ENCODE measurements at places on chromosomes 3 and 15.

GRCh38 chr3:158452334-158452733, 118.7 kb upstream of the MLF1 start:
- DNase-seq: no peak

DNA sequence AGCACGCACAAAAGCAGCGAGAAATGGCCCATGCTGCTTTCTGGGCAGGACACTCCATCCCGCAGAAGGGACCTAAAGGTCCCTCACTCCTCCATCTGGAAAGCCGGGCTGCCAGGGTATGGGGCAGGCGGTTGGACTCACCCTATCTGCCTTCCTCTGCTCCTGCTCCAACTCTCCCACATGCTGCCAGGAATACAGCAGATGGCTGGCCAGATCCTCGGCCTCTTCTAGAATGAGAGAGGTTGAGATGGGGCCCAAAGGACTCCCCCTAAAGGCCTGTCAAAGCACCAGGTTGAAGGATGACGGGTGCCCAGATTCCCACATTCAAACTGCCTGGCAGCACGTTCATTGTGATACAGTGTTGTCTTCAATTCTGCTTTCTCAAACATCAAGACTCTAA, 85.1 kb upstream of the C2CD4B start:
- no peak for DNase-seq

GRCh38 chr3:123327956-123328850, 120.7 kb downstream of the ADCY5 start:
- DNase-seq: no peak

DNA sequence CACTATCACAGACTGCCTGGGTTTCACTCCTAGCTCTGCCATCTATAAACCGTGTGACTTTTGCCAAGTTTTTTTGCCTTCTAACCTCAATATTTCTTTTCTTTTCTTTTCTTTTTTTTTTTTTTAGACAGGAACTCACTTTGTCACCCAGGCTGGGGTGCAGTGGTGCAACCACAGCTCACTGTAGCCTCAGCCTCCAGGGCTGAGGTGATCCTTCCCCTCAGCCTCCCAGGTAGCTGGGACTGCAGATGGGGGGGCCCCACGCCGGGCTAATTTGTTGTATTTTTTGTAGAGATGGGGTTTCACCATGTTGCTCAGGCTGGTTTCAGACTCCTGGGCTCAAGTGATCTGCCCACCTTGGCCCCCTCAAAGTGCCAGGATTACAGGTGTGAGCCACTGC, 3.2 kb upstream of the ADAM10 start:
- no peak for DNase-seq

DNA sequence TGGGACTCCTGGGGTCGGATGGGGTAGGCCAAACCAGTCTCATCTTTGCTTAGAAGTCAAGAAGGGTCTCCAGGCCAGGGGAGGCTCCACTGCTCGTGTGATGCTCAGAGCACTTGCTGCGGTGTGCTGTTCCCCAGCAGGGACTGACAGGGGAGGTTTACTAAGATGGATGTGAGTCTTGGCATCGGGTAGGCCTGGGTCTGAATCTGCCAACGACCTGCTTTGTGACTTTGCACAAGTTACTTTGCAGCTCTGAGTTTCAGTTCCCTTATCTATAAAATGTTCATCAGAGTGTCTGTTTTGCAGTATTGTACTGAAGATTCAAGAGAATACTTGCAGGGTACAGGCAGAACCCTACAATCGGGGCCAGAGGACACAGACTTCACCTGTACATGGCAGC, 17.3 kb upstream of the CDCP1 start:
- DNase-seq: no peak

GRCh38 chr3:67458408-67458807, 196.0 kb downstream of the SUCLG2 start:
- DNase-seq: no peak

- no peak for DNase-seq
Measured at GRCh38 chr15:71323584-71323983, 208.3 kb downstream of the THSD4 start.

GRCh38 chr3:119195911-119196310, 22.5 kb downstream of the UPK1B start:
- DNase-seq: no peak

GRCh38 chr3:58567251-58567515, 10.0 kb downstream of the FAM107A start:
- DNase-seq: no peak

DNA sequence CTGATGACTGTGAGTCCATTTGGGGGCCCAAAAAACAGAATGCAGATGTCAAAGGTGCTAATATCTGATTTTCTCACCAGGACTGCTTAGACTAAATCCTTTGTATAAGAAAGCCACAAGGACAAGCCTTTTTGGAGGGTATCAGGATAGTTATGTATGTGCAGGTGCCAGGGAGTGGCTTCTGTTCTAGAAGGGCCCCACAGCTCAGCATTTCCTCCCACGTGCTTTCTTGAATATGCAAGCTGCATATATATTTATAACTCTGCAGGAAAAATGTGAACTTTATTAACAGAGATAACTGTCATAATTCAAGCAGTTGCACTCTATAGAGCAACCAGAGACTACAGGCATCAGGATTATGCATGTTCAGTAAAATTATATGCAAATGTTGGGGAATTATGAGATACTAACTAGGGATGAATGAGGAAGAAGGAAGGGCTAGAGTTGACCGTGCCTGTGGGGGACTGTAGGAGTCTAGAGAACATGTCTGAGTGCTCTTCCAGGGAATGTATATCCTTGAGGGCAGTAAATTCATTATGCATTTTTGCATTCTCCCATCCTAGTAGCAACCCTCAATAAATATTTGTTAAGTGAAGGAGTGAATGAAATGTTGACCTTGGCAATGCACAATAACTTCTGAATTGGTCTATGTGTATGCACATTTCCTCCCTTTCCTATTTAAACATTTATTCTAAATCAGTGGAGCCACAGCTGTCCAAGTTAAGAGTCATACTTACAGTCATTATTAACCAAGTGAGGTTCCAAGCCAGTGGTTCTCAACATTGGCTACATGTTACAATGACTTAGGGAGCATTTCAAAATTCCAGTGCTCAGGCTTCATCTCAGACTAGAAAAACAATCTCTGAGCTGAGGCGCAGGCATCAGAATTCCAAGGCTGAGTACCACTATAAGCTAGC, 94.8 kb upstream of the ANKRD28 start:
- DNase-seq: no peak

DNA sequence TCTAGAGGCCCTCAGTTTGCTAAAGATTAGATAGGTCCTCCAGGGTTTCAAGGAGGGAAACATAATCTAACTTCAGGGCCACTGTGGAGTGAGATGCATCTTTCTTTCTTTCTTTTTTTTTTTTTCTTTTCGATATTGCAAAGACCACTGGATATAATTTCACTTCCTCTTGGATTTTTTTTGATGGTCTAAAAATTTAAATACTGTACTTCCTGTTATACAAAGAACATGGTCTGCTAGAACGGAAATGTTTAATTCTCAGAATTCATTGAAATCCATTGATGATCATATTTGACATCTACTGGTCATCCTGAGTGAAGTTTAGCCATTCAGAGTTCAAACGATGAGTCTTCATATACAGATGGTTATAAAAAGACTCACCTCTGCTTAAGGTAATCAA, 808.8 kb upstream of the LMCD1 start:
- no peak for DNase-seq

DNA sequence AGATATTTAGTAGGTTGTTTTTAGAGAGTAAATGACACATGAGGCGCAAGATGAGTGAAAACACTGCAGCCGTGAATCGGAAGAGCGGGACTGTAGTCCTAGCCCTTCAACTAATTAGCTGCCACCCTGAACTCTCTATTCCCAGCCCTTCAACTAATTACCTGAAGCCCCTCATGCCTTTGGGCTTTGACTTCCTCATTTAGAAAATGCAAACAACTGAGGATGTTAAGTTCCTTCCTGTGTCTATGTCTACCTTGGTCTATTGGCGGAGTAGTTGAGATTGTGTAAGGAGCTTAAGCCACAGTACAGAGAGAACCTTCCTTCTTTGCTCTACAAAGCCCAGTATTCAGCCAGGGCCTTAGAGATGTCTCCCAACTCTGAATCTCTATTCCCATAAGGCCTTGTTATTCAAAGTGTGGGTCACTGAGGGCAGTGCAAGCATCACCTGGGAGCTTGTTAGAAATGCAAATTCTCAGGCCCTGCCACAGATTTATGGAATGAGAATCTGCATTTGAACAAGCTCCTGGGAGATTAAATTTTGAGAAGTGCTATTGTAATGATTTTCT, 71.8 kb upstream of the SCN5A start:
- no peak for DNase-seq

DNA sequence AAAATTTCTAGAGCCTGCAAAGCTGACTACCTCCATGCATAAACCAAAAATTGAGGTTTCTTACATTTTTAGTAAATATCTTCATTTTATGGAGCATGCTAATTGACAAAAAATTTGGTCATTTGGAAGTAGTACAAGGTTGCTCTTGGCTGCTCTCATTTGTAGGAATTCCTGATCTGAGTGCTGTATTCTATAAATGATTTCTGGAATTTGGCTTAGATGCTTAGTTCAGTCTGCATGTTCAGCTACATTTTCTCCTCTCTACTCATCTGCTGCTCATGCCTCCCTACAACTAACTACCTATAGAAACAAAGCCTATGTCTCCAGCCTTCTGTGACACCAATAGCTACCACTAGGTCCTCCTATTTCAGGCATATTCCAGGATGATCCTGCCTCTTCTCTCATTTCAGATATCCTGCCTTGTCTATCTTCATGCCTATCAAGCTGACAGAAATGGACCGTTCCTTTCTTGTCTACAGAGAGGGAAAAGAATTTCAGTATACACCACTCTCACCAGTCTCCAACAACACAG, 901.1 kb downstream of the TBL1XR1 start:
- DNase-seq: no peak
